ENCODE measurements at places on chromosomes 4 and X.

DNA sequence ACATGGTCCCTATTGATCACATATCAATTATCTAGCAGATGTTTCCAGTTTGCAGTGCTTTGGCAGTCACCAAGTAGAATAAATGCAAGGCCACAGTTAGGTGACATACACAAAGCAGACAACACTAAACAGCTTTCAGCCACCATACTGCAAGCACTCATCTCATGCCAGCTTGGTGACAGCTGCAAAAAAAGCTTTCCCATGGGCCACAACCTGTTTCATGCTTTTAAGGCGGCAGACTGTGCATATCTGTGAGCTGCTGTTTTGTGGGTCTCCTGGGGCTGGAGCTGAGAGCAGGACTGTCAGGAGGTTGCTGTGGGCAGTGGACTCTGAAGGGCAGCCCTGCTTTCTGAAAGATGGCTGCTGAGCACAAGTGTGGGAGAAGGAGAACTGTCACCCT is 82.6 kb downstream of the FHDC1 start:
- DNase-seq: no peak

DNA sequence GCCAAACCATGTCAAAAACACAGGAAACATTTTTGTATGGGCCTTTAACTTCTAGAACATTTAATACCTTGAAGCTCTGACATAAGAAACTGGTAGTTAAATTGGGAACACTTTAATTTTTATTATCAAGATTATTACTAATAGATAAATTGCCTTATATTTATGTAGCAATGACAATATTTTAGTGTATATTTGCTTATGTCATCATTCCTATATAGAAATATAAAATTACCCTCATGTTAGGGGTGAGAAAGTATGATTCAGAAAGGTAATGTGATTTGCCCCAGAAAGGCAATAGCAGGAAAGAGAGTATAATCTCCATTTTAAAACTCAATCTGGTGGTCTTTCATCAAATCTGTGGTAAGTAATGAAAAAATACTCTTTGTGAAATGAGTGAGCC is 147.4 kb downstream of the IL15 start:
- no peak for DNase-seq

DNA sequence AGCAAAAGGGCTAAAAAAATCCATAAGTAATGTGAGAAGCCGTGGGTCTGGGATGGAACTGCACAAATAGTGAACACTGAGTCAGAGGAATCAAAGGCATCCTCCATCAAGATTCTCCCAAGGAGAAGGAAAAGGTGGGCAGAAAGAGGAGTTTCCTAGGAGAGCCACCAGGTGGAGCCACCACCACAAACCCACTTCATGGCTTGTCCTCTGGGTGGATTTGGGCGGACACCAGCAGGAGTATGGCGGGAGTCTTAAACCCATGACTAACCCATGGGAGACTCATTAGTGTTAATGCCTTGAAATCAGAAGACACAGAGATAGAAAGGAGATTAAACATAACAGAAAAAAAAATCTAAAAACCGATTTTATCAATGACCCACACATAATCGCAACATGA is 147.7 kb downstream of the SH3KBP1 start:
- peak; percentile 51 for DNase-seq

DNA sequence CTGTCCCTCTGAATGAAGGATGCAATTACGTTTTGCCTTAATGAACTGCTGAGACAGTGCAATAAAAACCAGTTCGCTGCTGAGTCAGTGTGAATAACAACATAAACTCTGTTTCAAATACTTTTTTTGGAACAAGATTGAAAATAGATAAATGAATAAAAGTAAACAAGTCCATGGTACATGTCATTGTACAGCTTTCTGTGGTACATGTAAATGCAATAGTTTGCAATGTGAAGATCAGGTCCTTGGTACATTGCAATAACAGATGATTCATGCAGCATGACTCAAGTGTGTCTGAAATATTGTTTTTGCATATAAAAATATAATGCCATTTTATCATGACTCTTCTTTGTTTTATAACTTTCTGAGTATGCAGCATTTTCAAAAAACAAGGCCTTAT is 193.4 kb upstream of the PACRGL start:
- DNase-seq: peak; percentile 2

- DNase-seq: no peak
Measured at GRCh38 chr4:80113615-80114014, 40.6 kb upstream of the ANTXR2 start.

Measured in NCI-H226 (cell line).